ENCODE measurements at places on chromosomes 4 and X.

GRCh38 chr4:152585023-152585441 is 49.1 kb upstream of the FBXW7 start:
- DNase-seq: no peak

- no peak for DNase-seq
Observed at GRCh38 chr4:104351706-104352105, 143.0 kb downstream of the CXXC4 start.

- DNase-seq: peak; percentile 36
Observed at GRCh38 chrX:133985164-133985966, at the start of gene GPC3. TSS of gene GPC3 (minus strand) at chrX:133985594.

DNA sequence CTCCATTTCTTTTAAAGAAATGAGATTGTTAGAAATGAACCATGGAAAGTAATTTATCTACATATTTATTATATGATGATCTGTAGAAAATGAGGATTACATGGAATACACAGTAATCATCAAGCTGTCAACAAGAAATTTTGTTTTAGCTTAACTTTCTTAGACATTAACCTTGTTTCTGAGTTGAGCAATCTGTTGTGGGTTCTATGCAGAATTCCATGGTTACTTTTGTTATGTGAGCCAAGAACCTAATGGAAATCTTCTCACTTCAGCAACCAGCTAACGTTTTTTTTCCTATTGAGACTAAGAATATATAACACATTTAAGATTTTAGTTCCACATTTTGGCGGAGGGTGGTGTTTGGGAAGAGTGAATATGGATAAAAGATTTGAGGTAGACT is 136.1 kb upstream of the SLC4A4 start:
- DNase-seq: peak; percentile 27

DNA sequence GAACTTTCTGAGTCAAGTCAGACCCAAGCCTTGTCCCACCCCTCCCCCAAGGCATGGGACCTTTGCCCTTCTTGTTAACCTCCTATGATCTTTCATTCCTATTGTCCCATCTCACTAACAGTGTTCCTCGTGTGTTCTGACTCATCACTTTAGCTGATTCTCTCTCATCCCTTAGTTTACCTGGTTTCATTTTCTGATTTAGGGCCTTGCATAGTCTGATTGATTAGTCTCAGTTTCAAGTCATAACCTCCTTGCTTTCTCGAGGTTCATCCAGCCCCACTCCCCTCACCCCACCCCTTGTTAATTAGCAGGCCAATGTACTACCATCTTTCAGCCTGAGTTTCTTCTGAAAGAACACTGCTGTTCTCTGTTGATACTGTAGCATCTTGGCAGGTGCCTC is 517.4 kb downstream of the RPA4 start:
- DNase-seq: no peak

DNA sequence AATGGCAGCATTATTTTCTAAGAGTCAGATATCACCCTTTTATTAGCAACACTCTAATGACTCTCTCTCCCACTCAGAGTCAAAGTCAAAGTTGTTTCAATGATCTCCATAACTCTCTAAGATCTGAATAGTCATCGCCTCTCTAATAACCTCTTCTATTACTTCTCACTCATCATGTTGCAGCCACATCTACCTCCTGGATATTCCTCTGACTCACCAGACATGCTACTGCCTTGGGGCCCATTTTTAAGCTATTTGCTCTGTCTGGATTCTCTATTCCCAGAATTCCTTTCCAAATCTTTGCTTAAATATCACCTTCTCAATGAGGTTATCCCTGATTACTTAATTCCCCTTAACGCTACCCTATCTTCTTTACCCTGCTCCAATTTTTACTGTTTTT is 391.8 kb upstream of the MAGEB16 start:
- no peak for DNase-seq

- no peak for DNase-seq
Observed at GRCh38 chrX:86023811-86024210, 23.5 kb downstream of the CHM start.

GRCh38 chr4:100633269-100633668 is 115.4 kb upstream of the EMCN start:
- DNase-seq: no peak

DNA sequence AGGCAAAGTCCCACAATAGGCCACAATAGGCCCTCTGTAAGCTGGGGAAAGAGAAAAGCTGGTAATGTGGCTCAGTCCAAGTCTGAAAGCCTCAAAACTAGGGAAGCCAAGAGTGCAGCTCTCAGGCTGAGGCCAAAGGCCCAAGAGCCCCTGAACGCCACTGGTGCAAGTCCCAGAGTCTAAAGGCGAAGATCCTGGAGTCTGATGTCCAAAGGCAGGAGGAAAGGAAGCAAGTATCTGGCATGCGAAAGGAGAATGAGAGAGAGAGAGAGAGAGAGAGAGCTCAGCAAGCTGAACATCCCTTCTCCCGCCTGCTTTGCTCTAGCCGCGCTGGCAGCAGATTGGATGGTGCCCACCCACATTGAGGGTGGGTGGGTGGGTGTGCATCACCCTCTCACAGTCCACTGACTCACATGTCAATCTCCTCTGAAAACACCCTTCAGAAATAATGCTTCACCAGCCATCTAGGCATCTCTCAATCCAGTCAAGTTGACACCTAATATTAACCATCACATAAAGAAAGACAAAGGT is 30.9 kb upstream of the ELF2 start:
- DNase-seq: no peak

DNA sequence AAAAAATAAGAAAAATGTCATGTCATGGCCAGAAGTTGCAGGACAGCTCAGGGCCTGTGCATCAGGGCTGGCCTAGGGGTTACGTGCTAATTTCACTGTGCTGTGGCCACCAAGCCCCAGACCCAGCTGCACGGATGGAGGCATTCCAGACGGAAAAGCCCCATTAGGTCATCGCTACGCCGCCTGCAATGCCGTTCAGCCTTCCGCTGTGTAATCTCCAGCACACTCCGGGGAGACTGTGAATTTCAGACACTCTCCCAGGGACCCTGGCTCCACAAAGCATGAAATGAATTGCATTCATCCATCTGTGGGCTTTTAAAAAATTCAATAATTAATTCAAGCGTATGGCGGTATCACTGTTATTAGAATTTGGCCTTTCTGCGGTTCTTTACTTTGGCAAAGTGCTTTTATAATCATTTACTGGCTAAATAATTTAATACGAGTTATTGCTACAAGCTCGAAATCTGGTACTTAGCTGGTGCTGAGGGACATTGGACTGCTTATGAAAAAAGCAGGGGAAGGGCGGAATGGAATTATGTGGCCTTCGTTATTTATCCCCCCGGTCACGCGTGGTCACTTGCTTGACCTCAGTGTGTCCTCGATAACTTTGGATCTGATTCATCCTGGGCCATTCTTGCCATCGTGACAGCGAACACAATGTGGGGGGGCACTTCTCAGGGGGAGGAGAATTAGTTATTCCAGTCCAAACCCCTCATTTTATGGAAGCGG is 9.0 kb upstream of the NSG1 start:
- peak; percentile 40 for DNase-seq

DNA sequence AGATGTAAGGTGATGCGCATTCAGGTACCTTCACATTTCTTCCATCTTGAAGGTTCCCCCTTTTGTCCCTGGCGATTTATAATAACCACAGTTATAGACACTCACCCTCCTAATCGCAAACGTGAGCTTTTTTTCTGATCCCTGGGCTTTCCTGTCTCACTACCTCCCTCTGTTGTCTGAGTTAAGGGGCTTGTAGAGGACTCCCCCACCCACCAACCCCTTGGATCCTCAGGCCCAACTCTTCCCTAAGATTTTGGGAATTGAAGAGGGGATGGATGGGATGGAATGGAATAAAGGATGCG is 1.4 kb downstream of the CNKSR2 start:
- DNase-seq: no peak

- no peak for DNase-seq
Observed at GRCh38 chrX:45847961-45848360, 647.3 kb upstream of the DIPK2B start.

GRCh38 chrX:29237972-29238371 is 650.7 kb downstream of the IL1RAPL1 start:
- no peak for DNase-seq

DNA sequence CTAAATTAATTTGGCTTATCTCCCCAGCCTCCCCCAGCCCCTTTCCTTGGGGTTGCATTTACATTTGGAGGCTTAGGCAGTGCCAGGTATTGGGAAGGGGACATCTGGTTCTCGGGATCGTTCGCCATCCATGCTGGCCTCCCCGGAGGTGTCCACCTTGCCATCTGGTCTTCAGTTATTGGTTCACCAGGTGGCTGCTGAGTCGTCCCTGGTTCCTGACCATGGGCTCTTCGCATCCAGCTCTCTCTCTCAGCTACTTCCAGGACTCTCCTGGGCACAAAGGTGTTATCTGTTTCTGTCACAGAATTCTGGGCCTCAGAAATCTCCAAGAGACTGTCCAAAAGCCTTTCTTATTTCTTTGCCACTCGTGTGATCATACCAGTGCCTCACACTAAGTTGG is 75.4 kb upstream of the SCOC start:
- DNase-seq: no peak

GRCh38 chr4:94457692-94458106 is 6.0 kb downstream of the PDLIM5 start:
- no peak for DNase-seq

- DNase-seq: no peak
Observed at GRCh38 chr4:167509551-167509950, 275.3 kb upstream of the SPOCK3 start.

DNA sequence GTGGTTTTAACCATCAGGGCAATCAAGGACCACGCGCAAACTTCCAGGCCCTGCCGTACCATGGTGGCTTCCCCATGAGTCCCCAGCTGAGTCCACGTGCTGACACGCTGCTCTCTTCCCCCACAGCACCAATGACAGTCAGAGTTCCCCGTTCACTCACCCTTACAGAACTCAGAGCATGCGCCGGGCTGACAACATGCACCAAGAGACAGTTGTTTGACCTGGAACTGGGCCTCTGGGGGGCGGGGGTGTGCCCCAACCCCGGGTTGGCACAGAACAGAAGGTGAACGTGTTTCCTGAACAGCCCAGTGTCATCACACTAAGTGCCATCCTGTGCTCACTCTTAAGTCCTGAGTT is 29.4 kb downstream of the IRF2 start:
- DNase-seq: no peak

DNA sequence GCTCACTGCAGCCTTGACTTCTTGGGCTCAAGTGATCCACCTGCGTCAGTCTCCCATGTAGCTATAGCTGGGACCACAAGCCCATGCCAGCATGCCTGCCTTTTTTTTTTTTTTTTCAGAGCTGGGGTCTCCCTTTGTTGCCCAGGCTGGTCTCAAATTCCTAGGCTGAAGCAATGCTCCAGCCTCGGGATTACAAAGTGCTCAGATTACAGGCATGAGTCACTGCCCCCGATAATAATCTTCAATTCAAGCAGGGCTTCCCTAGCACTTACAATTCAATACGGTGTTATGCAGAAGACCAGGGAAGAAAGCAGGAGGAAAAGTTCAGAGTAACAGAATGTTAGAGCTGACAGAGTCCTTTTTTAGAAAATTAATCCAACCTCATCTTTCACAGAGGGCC is 26.1 kb downstream of the OTOP1 start:
- no peak for DNase-seq

- no peak for DNase-seq
Observed at GRCh38 chr4:163343604-163344146, at the start of gene NPY5R. TSS of gene NPY5R (plus strand) at chr4:163343892. CDS start at chr4:163350274, 6,382 bp downstream.

DNA sequence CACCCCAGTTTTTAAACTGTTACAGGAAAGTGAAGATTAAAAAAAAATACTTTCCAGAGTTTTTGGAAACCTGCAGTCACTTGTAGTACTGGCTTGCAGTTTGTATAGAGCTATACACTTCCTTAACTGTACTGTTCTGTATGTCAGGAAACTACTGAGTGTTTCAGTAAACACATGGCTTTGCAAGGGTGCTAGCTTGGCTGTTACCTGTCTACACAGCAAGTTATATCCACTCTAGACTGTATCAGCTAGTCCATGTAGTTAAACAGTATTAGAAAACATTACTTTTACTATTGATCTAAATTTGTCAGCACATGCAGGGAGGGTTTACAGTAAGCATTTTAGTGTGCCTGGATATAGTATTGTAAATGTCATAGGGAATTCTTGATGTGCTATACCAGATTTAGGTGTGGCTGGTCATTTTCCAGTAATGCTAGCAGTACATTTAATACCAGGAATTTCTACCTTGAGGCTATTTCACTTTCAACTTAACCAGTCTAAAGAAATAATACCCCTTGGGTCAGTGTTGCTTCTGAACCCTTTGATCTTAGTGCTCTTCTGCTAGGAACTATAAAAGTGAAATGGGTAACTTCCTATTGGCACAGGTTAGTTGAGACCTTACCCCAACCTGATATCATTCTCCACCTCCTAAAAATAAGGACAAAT is 192.3 kb upstream of the ANKRD50 start:
- no peak for DNase-seq

GRCh38 chrX:149455934-149456333 is 49.2 kb downstream of the IDS start:
- no peak for DNase-seq

DNA sequence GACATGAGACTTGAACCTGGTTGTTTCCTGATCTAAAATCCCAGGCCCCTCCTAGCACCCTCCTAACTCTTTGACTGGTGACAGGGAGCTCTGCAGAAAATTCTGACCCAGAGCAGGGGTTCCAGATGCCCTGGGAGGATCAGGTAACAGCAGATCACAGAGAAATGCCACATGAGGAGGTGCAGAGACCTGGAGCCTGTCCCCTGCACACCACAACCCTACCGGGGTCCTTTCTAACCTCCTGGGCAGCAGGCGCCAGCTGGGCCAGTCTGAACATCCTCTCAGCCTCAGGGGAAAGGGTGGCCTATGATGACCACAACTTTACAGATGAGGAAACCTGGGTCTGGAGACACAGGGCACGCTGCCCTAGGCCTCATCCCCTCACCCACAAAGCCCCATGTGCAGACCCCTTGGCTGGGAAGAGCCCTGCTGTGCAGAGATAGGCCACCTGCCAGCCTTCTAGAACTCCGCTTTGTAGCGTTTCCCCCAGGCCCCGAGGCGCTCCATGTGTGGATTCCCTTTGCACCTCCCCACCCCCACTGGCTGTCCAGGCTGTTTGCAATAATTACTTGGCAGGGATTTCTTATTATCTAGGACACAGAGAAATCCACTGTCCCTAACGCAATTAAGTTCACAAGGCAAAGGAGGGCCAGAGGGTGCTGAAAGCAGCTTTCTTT is 36.5 kb downstream of the WDR1 start:
- DNase-seq: no peak

DNA sequence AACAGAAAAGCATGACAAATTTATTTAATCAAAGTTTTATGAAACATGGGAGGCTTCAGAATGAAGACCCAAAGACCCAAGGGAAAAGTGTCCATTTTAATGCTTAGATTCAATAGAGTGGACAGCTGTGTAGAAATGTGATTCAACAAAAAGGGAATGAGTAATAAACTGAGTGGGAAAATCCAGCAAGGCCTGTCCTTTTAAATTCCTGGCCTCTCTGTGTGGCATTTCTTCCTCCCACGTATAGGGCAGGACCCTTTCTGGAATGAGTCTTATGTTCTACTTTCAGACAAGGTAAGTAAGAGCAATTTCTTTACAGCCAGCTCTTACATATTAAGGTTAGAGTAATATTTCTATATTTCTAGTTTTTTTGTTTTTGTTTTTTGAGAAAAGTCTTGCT is 14.5 kb downstream of the AASDH start:
- no peak for DNase-seq

Measured in AG20443 (cell line).